ENCODE measurements at places on chromosomes 7 and 10. TPM values are rescaled to one million over a fixed set of nuclear protein-coding genes. Genes with fewer than 3 reads are reported as not detected.

Gene NUTM2B
- polyA plus RNA-seq = 1.5 TPM

Gene HABP2
- polyA plus RNA-seq = not detected

Gene ANKRD61
- 0.04 TPM for polyA plus RNA-seq

Gene PLA2G12B
- not detected for polyA plus RNA-seq

Gene NUTM2E
- polyA plus RNA-seq = not detected

Gene GIMAP4
- 4.6 TPM for polyA plus RNA-seq

Gene PPP1R17
- not detected for polyA plus RNA-seq

Gene MOSPD3
- polyA plus RNA-seq = 15.5 TPM

Gene TAS2R5
- polyA plus RNA-seq = 1.0 TPM

Gene SYT15
- 1.2 TPM for polyA plus RNA-seq

Gene HPSE2
- polyA plus RNA-seq = 2.1 TPM

Gene RPEL1
- not detected for polyA plus RNA-seq

Gene BAG3
- 57.2 TPM for polyA plus RNA-seq

Gene PTF1A
- polyA plus RNA-seq = not detected

Gene PTPRN2
- polyA plus RNA-seq = 0.37 TPM

Gene OR2A12
- not detected for polyA plus RNA-seq

Gene FRAT1
- 1.8 TPM for polyA plus RNA-seq

Data from esophagus (tissue), 2 donors.